ENCODE measurements at places on chromosomes 3 and 15.

- DNase-seq, result no peak
Observed at GRCh38 chr3:113183748-113184661, 27.4 kb upstream of the BOC start.

DNA sequence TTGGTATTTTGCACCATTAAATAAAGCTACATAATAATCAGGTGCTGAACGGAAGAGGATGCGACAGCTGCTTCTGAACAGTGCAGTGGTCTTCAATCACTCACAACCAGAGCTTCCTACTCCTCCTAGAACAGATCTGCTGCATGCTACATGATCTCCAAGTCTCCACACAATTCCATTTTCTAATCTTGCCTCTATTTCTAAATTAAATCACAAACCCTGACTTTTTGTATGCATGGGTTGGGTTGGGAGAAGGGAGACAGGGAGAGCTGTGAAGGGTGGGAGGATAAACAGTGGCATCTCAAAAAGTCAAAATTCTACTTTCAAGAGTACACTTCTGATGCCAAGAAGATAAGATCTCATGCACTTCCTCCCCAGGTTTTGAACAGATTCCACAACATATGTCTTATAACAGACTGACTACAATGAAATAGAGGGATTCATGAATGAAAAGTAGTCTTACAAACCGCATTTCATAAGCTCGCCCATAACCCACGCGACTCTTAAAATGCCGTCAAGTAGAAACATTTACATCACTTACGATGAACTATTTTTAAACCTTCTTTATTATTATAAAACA, 57.2 kb downstream of the CHSY1 start:
- no peak for DNase-seq

DNA sequence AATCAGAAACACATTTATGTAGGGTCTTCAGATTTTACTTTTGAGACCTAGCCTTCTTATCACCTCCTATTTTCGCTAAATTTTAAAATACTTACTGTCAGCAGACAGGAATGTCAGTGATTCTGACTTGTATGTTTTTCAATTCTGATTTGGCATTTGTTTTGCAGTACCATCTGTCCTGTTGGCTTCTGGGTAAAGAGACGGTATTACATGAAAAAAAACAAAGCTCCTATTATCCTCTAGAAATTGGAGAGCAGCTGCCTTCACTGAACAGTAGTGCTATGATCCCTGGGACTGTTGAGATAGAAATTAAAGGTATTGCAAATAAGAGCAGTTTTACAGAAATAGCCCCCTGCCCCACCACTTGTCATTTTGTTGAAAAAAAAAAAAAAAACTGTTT, 8.4 kb downstream of the ARMC8 start:
- no peak for DNase-seq

DNA sequence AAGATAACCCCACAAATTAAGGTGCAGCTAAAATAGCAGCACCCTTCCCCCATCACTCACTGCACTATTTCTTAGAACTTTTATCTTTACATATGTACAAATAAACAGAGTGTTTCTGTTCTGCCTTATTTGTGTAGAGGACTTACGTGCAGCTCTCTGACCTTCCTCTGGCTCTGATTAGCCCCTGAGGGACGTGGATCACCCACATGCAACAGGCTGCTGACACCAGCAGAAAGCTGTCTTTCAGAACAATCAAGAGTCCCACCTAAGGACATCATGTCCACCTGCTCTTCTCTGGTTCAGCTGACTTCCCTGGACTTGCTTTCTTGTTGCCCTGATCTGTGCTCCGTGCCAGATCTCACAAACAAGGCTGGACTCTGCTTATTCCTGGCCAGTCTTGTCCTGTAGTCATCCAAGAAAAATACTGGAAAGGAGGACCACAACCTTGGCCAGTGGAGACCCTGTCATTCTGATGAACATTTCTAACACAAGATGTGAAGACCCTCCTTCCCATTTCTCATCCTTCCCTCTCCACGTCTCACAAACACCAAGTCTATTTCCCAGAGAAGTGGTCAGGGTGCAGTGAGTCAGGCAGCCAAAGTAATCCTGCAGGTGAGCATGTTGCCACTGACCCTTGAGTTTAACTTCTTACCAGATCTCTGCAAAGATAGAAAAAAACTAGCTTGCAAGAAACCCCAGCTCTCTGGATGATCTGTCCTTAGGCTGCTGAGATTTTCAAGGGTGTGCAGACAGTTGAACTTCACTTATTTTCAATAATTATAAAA, 243.6 kb upstream of the ICE2 start:
- no peak for DNase-seq

GRCh38 chr3:191347228-191347627, 16.9 kb upstream of the UTS2B start:
- no peak for DNase-seq

DNA sequence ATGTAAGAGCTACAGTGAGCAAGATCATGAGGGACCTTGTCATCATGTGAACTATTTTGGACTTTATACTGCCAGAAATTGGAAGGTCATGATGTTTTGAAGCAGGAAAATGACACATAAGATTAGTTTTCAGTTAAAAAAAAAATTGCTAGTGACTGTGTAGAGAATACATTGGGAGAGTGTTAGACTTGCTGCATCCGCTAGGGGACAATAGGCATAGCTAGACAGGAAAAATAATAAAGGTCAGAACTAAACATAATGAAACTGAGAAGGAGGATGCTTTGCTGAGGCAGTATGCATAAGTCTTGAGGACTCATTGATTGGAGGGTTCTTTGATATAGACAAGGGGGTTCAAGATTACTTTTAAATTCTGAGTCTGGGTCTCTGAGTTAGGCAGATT, 275.8 kb upstream of the KCNH8 start:
- no peak for DNase-seq

- DNase-seq, result no peak
Observed at GRCh38 chr3:6125520-6125919, 735.4 kb upstream of the GRM7 start.

- no peak for DNase-seq
Observed at GRCh38 chr15:60057554-60057953, 53.4 kb downstream of the FOXB1 start.

GRCh38 chr15:58546635-58547627, 115.1 kb downstream of the LIPC start:
- DNase-seq, result no peak

DNA sequence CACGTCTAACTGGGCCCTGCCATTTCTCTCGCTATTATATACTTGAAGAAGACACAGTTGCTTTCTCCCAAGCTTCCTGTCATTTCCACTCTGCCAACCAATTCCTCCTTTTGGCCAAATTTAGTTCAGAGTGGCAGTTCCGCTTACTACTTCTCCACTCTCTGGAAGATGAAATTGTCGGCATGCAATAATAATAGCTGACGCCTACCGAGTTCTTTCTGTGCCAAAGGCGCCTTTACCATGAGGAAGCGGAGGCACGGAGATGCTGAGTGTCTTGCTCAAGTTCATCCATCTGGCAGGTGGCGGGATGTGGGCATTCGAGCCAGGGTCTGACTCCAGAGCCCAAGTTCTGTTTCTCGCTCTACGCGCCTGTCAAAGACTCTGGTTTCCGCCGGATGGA, 14.6 kb upstream of the NRROS start:
- no peak for DNase-seq

GRCh38 chr15:42159381-42160015, 3.1 kb upstream of the PLA2G4F start:
- DNase-seq, result no peak

GRCh38 chr3:95971573-95971972, 842.8 kb upstream of the EPHA6 start:
- no peak for DNase-seq

GRCh38 chr3:122533931-122534334, 19.2 kb upstream of the KPNA1 start:
- peak; percentile 11 for DNase-seq

GRCh38 chr3:2261747-2262146, 163.1 kb downstream of the CNTN4 start:
- no peak for DNase-seq

GRCh38 chr15:101326026-101326315, 30.9 kb upstream of the SNRPA1 start:
- DNase-seq, result no peak

DNA sequence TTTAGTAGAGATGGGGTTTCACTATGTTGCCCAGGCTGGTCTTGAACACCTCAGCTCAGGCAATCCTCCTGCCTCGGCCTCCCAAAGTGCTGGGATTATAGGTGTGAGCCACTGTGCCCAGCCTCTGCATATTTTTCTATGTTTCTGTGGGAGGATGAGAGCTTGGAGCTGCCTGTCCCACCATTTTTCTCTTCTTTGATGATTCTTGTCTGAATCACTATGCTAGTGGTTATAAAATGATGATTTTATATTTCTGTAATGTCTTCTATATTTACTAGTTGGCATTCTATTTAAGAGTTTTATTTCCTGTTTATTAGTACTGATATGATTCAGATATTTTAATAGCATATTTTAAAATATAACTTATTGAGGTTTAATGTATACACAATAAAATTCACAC, 69.7 kb downstream of the CHCHD6 start:
- DNase-seq, result no peak

GRCh38 chr3:138187296-138188012, at the start of gene ARMC8:
Gene ARMC8, plus strand, starts transcription at chr3:138187301. Its CDS starts 254 bp downstream, at chr3:138187555.
- DNase-seq, result peak; percentile 9

DNA sequence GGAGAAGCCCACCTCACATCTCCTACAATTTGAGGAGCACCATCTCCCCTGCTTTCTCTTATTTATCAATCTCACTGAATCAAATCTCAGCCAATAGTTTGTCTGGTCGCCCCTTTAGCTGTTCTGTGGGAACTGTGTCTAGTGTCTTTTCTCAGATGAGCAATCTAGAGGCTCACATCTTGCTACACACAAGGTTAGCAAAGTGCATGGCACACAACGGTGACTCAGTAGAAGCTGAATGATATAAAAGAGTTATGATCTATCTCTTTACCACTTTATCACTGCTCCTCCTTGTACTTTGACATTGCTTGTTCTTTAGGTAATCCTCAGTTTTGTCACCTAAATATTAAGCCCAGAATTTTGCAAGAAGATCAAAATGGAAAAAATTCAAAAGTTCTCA, 16.8 kb upstream of the COLQ start:
- DNase-seq, result no peak

DNA sequence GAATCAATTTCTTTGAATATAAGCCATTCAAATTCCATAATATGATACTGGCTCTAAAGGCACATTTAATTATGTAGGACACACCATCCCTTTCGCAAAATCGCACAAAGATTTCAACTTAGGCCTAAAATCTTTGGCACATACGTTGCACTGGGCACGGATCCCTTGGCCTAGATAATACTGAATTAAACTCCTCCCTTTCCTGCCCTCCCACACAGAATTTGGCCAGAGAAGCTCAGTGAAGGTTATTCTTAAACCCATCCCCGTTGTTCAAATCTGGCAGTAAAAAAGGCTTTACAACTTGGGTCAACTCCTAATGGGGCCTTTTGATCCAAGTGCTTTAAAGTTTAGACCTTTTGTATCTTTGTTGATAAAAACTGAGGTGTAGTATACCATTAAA, 247.2 kb downstream of the PTPRG start:
- DNase-seq, result no peak

GRCh38 chr3:114624047-114624445, 330.2 kb downstream of the TIGIT start:
- no peak for DNase-seq

- DNase-seq, result no peak
Observed at GRCh38 chr3:71713041-71713440, 12.2 kb downstream of the EIF4E3 start.

DNA sequence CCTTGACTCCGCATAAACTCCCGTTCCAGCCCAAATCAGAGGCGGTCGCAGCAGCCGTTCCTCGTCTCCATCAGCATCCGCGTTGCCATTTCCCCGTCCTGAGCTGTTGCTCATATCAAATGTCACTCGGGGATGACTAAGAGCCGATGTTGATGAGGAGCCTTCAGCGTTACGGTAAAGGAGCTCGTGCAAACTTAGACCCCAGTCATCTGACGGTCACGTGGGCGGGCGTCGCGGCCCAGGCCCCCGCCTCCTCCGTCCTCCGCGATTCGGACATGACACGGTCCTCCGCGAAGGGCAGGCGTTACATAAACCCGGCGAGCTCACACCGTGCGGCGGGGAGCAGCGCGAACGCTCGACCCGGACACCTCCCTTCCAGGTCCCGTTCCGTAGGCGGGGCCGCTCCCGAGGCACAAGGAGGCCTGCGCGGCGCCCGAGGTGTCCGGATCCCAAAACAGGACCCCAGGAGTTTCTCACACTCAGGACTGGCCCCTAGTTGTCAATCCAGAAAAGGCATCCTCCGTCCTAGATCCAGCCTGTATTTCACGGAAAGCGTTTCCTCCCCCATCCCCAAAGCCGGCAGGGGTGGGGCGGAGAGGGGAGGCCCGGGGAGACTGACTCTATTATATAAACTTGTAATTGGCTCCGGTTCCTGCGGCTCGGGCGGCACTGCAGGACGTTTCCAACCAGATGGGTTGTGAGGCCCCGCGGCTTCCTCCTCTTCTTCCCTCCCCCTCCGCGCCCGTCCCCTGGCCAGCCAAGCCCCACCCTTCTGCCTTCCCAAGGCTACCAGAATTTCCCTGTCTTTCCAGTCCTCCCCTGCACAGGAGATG, 100.0 kb upstream of the IGF1R start:
- peak; percentile 33 for DNase-seq

DNA sequence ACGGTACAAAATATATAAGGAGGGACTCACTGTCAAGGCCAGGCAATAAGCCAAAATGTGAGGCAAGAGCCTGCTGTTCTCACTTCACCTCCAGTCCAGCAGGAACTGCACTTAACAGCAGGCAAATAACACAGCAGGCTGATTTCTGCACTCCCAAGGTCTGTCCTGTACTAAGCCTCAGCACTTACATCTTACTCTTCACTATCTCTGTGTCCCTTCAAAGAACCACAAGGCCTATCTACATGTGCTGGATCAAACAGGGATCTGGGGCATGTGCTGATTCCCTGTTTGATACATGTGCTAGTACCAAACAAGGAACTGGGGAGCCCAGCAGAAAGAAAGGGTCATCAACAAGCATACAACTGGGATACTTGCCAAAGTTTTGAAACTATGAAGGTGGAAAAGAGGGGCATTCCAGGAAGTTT, 22.2 kb downstream of the UACA start:
- DNase-seq, result no peak

DNA sequence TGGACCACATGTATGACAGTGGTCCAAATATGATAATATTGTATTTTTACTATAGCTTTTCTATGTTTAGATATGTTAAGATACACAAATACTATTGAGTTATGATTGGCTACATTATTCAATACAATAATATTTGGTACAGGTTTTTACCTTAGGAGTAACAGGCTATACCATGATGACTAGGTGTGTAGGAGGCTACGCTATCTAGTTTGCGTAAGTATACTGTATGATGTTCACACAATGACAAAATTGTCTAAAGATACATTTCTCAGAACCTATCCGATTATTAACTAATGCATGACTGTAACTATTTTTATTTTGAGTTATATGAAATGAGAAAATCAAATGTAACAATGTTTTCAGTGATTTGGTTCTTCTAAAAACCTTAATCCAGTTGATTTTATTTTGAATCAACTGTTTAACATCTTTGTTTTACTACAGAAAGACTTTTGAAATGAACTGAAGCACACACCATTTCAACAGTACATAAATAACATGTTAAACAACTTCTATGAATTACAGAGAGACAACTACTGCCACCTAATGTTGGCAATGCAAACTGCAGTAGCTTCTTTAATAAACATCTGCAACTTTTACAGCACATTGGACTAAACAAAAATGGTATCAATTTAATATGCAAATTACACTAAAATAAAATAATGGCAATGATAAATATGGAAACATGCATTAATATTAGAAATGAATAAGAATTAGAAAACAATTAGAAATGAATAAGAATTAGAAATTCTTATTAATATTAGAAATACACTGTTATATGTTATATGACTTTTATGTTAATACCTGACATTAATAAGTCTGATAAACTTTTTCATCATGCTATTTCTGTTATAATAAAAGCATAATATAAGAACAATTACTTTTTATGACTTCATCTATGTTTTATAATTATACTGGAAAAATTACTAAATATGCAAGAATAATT, 255.7 kb downstream of the MBNL1 start:
- DNase-seq, result peak; percentile 37
